Activated gamma-delta T cell (primary cell): ENCODE measurements at places on chromosomes 11 and 22.

- no peak for DNase-seq
Measured at GRCh38 chr11:72422414-72422813, 11.9 kb downstream of the CLPB start.

DNA sequence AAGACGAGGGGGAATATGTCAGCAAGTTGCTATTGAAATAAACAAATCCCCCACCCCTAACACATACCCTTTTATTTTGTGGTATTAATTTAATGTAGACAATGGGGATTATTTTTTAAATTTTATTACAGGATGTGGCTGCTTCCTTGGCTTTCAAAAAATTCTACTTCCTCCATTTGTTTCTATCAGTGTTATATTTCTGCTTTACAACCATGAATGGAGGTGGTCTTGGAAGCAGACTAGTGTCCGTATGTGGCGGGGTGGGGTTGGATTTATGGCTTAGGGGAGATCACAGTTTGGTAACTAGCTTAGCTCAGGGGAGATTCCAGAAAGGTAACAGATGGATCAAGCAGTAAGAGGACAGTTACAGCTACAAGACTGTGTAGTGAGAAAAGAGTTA, 39.3 kb upstream of the PICALM start:
- DNase-seq, result no peak

DNA sequence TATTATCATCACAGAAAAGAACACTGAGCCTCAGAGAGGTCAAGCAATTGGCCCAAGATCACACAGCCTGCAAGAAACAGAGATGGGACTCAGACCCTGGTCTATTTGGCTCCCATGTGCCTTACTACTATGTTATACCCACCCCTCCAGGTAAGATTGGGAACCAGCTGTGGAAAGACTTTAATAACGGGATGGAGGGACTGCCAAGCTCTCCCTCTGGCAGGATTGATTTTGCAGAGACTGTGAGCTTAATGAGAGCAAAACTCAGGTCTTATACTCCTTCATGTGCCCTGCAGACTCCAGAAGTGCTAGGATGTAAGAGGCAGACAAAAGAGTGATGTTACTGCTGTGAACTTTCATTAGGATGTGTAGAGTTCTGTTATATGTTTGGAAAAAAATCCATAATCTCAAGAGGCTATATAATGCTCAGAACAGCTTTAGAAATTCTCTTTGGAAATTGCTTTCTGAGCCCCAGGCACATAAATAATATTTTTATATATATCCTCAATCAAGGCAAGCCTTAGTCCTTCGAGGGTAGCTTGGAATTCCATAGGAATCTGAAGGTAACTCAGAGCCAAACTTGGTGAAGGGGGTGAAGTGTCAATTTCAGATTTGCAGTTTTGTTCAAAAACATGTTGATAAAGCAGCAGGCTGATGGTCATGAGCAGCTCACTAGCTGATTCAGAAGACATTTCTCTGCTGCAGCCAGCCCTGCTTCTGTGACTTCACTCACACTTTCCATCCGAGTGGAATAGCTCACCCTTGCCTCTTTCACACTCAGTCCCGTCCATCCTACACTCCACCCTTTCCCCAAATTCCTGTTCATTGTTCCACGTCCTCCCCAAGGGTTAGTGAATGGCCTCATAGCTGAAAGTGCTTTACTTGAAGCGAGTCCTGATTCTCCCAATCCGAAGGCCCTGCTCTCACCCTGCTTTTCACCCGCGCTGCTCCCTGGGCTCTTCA, 188.8 kb downstream of the SNX19 start:
- DNase-seq, result no peak

DNA sequence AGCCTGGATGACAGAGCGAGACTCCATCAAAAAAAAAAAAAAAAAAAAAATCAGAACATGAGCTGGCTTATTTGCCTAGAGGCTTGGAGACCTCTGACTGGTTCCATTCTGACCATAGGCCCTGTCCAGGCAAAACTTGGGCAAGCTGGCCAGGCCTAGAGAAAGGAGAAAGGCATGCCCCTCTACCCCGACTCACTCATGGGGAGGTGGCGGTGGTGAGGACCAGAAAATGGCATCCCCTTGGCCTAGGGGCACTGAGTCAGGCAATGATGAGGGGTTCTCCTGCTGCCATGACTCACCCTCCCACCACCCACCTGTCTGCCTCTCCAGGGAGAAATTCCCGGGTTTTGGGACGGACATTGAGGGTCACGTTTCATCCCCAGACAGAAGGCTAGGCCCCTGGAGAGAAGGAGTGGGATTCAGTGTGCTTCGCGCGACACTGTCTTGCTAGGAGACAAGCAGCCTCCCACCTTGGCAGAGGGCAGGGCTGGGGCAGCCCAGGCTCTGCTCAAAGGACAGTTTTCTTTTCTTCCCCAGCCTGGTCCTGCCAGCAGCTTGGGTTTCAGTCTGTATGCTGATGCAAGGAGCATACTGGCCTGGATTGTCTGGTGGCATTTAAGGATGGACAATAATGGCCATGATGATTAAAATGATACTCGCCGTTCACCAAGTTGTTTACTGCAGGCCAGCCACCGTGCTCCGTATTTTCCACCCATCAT, 17.2 kb downstream of the TOB2 start:
- DNase-seq, result no peak

DNA sequence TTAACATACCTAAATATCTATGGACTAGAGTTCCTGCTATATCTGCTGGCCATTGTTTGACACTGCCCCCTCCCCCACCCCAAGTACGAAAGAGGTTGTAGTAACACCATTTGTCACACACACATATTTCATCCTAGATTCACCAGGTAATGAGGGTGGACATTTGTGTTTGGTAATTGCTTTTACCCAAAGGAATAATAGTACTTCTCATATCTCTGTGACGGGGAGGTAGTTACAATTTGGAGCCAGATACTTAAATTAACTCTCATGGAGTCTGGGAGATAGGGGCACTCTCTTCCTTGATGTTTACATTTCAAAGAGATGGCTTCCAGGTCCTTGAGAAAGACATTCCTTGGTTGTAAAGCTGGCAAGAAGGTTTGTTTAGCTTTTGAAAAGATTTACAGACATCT, 38.7 kb downstream of the REXO2 start:
- DNase-seq, result no peak

DNA sequence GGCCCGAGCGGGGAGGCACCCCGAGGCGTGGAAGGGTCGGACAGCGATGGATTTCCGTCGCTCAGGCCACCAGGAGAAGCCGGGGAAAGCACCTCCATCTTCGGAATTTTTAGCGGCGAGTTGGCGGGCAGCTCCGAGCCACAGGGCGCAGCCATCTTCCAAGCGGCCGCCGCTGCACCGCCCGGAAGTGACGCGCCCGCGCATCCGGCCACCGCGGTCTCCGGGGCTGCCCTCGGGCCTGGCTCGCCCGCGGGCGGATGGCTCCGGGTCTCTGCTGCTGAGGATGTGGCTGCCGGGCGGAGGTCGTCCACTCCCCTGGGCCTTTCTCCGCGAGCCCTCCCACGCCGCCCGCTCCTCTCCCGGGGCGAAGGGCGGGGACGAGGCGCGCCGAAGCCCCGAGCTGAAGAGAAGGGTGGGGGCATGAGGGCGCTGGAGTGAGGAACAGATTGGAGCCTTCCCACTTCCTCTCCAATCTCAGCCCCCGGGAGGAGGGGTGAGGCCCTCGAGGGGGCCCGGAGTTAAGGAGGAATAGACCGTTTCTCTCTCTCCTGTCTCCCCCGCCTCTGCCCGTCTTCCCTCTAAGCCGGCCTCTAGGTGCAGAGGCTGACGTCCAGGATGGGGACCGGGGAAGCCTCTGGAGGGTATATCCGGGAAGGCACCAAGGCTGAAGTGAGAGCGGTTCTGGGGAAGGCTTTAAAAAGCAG, at the start of gene MSANTD2:
MSANTD2 (minus strand) TSS at position 181 of the 704 bp plus-strand sequence; CDS start at position 155, 26 bp downstream.
- DNase-seq, result peak; percentile 72

DNA sequence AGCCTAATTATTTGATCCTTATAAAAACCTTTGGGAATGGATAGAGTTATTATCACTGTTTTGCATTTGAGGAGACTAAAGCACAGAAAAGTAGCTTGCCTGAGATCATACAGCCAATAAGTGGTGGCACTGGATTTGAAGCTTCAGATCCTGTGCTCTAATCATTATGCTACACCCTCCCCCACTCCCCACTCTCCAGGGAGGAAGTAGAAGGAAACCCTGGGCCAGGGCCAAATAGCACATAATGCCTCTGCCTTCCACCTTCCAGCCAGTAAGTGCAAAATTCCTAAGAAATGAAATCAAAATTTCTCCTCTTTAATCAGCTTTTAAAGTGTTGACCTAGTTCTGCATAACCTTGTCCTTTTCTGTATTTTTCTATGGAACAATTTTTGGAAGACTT, 61.6 kb downstream of the SIK2 start:
- DNase-seq, result no peak

- no peak for DNase-seq
Measured at GRCh38 chr11:63592975-63593395, 21.2 kb downstream of the PLAAT3 start.

DNA sequence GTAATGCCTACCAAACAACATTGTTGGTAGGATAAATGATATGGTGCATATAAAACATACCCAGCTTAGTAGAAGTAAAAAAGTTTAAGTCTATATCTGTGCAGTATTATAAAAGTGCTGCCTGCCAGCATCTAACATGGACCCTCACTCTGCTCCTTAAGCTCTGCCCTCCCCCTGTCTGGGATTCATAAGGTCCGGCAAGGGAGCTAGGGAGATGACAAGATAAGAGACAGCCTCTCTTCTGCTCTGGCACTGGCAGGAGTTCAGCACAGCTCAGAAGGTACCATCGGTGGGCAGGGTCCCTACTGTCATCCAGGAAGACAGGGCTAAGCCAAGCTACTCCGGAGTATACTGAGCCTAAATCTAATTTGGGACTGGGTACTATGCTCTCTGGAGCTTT, 42.8 kb downstream of the TRIM66 start:
- DNase-seq, result no peak

GRCh38 chr22:36197065-36197440, 4.6 kb downstream of the APOL4 start:
- no peak for DNase-seq

GRCh38 chr11:45374653-45375059, 88.5 kb upstream of the SYT13 start:
- DNase-seq, result no peak

GRCh38 chr11:130624971-130625544, 176.6 kb downstream of the ADAMTS15 start:
- no peak for DNase-seq
